Fibroblast of the aortic adventitia (primary cell): ENCODE measurements at places on chromosomes 7 and 10. TPM values are rescaled to one million over a fixed set of nuclear protein-coding genes. Genes with fewer than 3 reads are reported as not detected.

Gene IKZF5
- total RNA-seq, result 3.4 and 8.9 TPM in 2 replicates

GRCh38 chr10:132587175-132587574 lies 49.6 kb downstream of the INPP5A start:
- DNase-seq, result no peak

DNA sequence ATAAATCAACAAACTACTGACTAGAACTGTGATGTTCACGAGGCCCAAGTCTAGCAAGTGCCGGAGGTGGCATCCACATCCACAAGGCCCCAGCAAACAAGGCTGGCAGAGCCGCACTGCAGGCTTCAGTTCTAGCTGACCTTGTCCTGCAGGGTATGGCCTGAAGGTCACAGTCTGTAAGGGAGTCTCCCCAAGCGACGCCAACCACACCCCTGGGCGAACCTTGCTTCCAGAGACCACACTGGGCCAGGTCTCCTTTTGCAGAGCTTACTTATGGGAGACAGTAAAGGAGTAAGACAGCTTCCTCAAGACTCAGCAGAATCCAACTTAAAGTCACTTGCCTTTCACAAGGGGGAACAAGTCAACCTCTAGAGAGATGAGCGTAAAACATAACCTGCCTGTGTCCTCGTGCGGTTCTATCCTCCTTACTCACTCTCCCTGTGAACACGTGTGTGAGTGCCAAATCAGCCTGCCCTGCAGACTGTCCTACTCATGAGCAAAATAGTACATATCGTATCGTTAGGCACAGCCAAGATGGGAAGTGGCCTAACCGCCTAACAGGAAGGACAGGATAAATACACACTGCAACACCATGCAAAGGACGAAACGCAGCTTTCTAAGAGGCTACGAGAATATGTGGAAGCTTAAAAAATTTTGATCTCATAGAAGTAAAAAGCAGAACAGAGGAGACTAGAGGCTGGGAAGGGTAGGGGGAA lies 22.7 kb downstream of the FAM53B start:
- DNase-seq, result no peak

DNA sequence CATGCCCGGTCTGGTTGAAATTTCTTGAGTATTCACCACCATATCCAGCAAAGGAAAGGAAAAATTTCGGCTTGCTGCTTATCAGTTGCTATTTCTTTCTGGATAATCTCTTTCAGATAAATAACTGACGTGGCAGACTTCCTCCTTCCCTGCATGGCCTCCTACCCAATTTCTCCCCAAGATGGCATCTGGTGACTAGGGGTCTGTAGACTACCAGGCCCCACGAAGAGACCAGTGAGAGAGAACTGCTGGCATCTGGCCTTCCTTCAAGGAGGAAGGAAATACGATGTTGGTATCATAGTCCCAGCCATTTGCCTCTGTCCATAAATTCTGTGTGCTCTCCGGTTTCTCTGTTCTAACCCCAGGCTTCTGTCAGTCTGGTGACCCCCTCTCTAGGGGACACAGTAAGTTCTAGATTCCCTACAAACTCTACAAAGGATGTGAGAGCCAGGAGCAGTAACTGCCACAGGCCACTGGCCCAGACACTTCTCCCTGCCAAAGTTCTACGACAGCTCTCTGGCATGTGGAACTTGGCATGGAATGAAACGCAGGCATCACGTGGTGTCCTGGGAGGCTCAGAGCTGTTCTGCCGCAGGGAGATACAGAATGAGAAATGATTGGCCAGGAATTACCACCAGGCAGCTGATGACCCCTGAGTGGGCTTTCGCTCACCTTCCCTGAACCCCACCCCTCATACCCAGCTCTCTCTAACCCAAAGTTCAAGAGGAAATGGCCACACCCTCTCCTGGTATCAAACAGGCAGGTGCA lies 30.0 kb upstream of the MSRB2 start:
- DNase-seq, result peak; percentile 89

- DNase-seq, result peak; percentile 55
Observed at GRCh38 chr10:116753759-116754158, 11.4 kb upstream of the HSPA12A start.

DNA sequence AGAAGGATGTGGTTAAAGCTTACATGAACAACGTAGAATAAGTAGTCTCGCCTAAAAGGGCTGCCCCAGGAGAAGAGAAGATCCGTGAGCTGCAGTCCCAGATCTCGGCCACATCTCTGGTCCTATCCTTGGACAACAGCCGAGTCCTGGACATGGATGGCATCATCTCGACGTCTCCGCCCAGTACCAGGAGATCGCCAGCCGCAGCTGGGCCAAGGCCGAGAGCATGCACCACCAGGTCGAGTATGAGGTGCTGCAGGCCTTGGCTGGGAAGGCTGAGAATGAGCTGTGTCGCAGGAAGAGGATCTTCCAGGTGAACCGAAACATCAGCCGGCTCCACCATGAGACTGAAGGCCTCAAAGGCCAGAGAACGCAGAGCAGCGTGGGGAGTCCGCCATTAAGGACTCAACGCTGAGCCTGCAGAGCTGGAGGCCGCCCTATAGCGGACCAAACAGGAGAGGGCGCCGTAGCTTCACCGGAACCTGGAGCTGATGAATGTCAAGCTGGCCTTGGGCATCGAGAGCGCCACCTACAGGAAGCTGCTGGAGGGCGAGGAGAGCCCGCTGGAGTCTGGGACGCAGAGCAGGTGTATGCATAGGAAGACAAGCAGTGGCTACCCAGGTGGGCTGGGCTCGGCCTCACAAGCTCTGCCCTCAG lies 22.2 kb downstream of the LIPK start:
- no peak for DNase-seq

Gene TMEM130
- total RNA-seq, result 0.27 and 0.57 TPM in 2 replicates

DNA sequence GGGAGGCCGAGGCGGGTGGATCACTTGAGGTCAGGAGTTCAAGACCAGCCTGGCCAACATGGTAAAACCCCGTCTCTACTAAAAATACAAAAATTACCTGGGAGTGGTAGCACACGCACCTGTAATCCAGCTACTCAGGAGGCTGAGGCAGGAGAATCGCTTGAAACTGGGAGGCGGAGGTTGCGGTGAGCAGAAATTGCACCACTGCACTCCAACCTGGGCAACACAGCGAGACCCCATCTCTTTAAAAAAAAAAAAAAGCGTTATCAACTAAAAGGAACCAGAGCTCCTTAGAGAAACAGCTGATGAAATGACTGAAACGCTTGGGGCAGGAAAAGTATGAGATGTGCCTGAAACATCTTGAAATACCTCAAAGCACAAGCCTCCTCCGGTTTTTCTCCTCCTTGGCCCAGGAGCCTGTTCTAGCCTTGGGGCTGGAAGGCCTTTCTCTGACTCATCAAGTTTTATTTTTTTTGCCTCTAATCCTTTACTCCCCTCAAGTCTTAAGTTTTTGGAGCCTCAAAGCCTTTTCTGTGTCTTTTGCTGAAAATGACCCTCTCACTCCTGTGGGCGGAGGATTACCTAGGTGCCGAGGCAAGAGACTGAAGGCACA lies 2.6 kb upstream of the METTL27 start:
- DNase-seq, result peak; percentile 83

GRCh38 chr7:39904077-39904486 lies 46.0 kb upstream of the CDK13 start:
- DNase-seq, result peak; percentile 46

GRCh38 chr7:20393021-20393610 lies 62.4 kb downstream of the ITGB8 start:
- DNase-seq, result no peak

Gene RBM20
- 0.08 and 0.09 TPM in 2 replicates for total RNA-seq

- no peak for DNase-seq
Observed at GRCh38 chr10:71040343-71040742, 152.0 kb upstream of the PCBD1 start.

DNA sequence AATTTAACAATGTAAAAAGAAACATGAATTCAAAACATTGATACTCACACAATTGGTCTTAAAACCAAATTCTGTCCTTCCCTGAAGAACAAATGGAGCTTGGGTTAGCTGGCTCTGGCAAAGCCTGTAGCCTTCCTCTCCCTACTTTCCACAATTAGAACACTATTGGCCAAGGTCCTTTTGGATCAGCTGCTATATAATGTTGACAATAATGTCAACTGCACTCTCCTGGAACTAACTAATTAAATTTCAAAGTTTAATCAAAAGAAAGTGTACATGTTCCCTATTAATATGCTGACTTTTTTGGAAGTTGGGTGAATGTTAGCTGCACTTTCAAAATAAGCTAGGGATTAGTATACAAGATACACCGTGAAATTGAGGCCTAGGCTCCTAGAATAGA lies 440.1 kb upstream of the NFE2L3 start:
- no peak for DNase-seq

DNA sequence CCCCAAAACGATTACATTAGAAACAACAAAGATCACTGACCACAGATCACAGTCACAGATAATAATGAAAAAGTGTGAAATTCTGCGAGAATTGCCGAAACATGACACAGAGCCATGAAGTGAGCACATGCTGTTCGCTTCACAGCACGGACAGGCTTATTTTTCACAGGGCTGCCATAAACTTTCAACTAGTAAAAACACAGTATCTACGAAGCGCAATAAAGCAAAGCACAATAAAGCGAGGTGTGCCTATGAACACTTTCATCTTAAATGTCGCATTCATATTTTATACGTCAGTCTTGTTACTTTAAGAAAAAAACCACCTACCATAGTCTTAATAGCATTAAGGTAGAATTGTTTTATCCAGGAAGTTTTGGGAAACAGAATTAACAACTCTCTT lies 51.5 kb downstream of the ESYT2 start:
- DNase-seq, result no peak

DNA sequence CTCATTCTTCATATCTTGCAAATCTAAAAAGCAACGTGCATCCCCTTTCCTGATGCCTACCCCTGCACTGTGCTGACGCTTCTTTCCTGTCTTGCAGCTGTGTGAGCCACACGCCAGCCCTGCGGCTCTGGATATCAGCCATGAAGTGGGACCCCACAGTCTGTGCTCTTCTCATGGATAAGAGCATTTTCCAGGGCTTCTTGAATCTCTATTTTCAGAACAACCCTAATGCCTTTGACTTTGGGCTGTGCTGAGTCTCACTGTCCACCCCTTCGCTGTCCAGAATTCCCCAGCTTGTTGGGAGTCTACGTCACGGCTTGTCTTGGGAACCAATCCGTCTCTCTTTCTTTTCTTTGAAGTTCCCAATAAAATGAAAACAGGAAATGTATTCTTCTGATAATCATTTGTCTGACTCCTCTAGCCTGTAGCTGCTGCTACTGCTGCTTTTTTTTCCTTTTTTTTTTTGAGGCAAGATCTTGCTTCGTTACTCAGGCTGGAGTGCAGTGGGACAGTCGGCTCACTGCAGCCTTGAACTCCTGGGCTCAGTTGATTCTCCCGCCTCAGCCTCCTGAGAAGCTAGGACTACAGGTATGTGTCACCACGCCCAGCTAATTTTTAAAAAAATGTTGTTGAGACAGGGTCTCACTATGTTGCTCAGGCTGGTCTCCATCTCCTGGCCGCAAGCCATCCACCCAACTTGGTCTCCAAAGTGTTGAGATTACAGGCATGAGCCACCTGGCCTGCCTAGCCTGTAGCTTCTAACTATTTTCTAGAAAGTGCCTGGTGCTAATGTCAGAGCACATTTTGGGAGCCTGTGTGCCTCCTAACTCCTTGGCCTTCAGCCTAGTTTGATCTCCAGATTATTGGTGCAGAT lies 30.3 kb downstream of the GSTO2 start:
- DNase-seq, result peak; percentile 90

- DNase-seq, result no peak
Observed at GRCh38 chr7:136914016-136914415, 45.6 kb downstream of the CHRM2 start.

DNA sequence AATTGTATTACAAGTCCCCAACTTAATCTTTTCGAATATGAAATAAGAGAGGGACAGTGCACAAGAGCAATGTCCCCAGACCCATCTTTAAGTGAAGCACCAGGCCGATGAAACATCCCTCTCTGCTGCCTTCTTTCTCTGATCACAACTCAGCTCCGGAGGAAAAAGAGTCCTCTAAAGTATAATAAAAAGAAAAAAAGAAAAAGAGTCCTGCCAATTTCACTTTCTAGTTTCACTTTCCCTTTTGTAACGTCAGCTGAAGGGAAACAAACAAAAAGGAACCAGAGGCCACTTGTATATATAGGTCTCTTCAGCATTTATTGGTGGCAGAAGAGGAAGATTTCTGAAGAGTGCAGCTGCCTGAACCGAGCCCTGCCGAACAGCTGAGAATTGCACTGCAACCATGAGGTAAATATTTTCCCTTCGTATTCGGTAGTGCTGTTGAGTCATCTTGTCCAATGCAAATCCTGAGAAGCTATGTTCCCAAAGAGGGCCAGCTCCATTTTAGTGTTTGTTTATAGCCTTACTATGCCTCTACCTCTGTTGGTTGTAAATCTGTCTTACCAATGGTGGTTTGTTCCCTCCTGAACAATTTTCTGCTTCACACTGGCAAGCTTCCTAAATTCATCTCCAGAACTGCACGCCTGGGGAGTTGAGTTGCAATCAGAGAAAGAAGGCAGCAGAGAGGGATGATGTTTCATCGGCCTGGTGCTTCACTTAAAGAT lies at the start of gene IFIT2:
IFIT2 (plus strand) TSS at position 326 of the 725 bp plus-strand sequence; CDS start at position 404, 78 bp downstream.
- DNase-seq, result peak; percentile 75

GRCh38 chr7:1275451-1276381 lies 43.0 kb downstream of the UNCX start:
- DNase-seq, result no peak

GRCh38 chr7:132687981-132688383 lies 111.7 kb upstream of the PLXNA4 start:
- DNase-seq, result no peak
